ENCODE measurements at places on chromosomes 4 and X.

- DNase-seq: no peak
Measured at GRCh38 chr4:6955261-6955911, 45.8 kb downstream of the TBC1D14 start.

- no peak for DNase-seq
Measured at GRCh38 chr4:81723927-81724587, 252.3 kb upstream of the RASGEF1B start.

DNA sequence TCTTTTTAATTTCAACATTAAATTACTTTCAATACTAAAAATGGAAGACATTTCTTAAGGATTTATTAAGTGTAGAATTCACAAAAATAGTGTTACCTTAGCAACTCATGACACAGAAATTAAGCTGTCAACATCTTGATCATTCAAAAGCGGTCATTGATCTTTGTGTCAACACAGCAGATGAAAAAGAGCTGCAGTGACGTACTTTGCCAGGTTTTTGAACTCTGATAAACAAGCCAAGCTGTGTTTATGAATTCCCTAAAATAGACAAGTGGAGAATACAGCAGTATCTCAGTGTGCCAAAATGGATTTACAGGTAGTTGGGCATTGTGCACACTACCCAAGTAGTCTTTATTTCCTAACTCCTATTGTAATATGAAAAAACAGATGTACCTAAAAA, 1141.8 kb upstream of the PCDH7 start:
- no peak for DNase-seq

DNA sequence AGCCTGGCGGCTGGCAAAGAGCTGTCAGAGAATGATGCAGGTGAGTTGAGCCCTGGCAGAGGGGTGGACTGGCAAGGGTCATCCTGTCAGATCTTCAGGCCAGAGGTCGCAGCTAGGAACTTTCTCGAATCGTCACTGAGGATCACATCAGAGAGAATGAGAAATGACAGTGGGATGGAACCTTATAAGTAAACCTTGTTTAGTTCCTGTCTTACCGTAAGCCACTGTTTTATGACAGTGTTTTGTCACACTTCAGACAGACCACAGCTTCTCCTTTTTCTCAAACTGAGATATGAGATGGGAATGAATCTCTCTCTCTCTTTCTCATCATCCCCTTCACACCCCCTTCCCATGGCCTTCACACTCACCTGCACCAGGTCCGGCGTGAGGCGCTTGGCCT, 9.3 kb downstream of the DIPK2B start:
- no peak for DNase-seq

- no peak for DNase-seq
Measured at GRCh38 chr4:153111426-153112040, 92.7 kb upstream of the TRIM2 start.

GRCh38 chr4:7161721-7162214, 30.6 kb upstream of the SORCS2 start:
- DNase-seq: no peak

- DNase-seq: no peak
Measured at GRCh38 chr4:85790582-85790981, 315.6 kb downstream of the ARHGAP24 start.

GRCh38 chr4:79574741-79575451, 166.9 kb upstream of the GK2 start:
- DNase-seq: no peak

- no peak for DNase-seq
Measured at GRCh38 chr4:65195002-65195401, 475.3 kb downstream of the EPHA5 start.

DNA sequence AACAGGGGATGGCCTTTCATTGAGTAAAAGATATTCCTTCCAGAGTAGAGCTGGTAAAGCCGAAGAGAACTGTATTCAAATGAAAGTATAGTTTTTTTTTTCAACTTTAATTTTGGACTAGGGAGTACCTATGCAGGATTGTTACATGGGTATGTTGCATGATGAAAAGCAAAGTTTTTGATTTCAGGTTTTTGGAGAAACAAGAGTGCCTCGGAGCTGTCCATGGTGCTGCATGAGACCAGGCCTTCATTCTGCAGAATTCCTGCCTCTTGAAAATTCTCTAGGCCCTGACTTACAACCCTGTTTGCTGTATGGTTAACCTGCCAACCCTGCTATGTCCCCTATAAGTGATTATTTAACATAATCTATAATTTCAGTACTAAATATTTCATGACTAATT, 1065.7 kb upstream of the FTHL17 start:
- DNase-seq: no peak

DNA sequence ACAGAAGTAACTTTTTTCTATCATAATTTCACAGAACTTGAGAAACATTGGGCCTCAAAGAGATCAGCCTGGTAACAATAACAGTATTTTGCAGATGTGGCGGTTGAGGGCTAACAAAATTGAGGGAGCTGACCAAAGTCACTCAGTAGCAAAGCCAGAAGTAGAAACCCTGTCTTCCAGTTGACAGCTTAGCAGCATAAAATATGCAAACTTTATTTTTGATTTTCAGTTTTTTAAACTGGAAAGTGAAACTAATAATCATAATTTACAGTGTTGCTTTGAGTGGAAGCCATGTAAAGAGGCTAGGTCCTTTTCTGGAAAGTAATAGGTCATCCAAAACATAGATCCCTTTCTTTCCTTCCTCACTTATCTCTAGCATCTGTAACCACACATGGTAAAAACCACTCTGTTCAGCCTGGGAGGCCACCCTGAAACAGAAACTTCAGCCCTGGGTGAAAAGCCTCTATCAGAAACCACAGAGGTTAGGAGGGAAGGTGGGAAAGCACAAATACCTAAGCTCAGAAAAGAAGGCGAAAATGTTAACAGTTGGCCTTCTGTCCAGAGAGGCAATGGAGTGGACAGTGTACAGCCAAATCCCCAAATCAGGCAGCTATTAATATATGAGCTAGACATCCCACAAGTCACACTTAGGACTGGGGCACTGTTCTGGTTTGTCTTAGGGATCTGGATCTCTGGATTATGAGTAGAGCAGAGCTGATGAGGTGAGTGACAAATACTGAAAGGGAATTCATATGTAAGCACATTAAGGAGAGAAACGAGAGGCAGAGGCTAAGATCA, 61.1 kb upstream of the ARSJ start:
- no peak for DNase-seq

- DNase-seq: no peak
Measured at GRCh38 chr4:67892905-67893304, 9.1 kb upstream of the TMPRSS11D start.

DNA sequence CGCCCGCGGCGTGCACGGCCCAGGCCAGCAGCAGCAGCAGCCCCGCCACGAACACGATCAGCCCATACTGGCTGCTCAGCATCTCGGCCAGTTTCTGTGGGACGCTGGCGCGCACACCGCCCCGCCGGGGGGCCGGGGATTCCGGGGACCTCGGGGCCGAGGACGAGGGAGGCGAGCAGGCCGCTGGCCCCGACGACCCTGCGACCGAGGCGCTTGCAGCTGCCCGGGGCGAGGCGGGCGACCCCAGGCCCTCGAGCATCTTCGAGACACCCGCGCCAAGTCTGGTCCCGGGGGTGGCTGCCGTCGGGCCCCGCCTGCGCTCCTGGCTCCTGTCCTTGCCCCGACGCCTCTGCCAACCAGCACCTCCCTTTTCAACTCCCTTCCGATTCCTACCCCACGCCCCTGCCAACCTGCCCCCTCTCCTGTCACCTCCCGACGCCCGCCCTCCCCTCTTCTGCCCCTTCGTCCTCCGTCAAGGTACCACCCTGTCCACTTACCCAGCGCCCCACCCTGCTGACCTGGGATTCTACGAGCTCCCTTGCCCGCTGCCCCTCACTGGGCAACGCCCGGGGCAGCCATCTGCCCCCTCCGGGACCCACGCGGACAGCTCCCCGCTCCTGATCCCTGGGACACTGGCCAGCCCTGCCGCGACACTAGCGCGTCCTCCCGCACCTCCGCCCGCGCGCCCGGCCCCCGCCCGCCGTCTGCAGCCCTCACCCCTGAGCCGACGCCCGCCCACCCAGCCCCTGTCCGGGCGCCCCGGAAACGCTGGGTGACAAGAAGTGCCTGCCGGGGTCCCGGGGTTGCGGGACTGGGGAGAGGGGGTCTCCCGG, at the start of gene OTOP1:
OTOP1 (minus strand) TSS at position 324 of the 833 bp plus-strand sequence; CDS start at position 259, 65 bp downstream.
- DNase-seq: no peak

DNA sequence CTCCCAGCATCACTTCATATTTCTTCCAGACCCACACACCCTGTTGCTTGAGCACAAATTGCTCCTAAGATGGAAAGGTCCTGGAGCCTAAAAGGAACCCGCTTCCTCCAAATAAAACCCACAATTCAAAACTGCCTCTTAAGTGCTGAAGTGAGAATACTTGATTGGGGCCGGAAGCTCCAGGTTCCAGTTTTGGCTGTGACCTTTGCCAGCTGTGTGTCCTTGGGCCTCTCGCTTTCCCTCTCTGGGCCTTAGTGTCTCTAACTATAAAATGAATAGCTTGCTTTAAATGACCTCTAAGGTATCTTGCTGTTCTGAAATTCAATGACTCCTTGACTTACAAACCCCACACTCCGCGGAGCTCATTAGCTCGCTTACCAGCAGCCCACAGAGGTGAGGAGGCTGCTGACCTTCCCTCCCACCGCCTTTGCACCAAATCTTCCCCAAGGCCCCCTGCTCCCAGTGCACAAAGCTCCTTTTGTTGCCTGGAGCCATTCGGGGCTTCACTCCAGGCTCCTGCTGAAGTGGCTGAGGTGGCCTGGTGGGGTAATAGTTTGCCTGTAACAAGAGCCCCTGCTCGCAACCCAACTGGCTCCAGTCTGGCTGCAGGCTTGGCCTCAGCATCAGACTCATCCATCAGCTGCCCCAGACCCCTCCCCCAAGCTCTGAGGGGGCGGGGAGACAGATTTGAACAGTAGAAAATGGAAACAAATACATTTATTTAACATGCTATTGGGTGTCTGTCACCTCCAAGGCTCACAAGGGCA, 21.8 kb downstream of the STARD8 start:
- DNase-seq: no peak

DNA sequence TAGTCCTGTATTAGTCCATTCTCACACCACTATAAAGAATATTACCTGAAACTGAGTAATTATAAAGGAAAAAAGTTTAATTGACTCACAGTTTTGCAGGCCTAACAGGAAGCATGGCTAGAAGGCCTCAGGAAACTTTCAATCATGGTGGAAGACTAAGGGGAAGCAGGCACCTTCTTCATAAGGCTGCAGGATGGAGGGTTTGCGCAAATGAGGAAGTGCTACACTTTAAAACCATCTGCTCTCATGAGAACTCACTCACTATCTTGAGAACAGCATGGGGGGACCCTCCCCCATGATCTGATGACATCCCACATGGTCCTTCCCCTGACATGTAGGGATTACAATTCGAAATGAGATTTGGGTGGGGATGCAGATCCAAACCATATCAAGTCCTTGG, 12.1 kb upstream of the MAGEA11 start:
- DNase-seq: no peak

DNA sequence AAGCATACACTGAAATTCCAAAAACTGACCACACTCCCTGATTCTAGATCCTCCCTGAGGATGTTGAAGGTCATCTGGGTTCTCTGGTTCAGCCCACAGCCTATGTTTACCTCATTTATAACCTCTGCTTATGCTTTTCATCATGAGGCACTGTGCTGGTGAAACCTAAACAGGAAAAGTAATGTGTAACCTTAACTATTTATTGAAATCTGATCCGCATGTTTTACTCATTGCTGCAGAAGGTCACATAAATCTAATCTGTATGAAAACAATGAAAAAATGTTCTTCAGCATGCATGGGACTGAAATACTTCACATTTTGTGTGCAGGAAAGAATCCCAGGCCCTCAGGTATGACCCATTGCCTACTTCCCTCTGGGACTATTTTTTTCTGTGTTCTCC, 30.3 kb downstream of the UCHL1 start:
- DNase-seq: no peak

GRCh38 chrX:18394477-18394876, 30.9 kb upstream of the CDKL5 start:
- no peak for DNase-seq

Data from amygdala (tissue), 56 donors.